ENCODE measurements at places on chromosomes 2 and 18. TPM values are rescaled to one million over a fixed set of nuclear protein-coding genes. Genes with fewer than 3 reads are reported as not detected.

The MBD1 gene
- total RNA-seq, result 84.5 TPM

The CAPN14 gene
- total RNA-seq, result 0.32 TPM

The TMEM198 gene
- total RNA-seq, result 2.1 TPM

The UGT1A1 gene
- not detected for total RNA-seq

The DCC gene
- under 0.01 TPM for total RNA-seq

The SERPINB3 gene
- total RNA-seq, result not detected

The BAZ2B gene
- 54.6 TPM for total RNA-seq

The SLC8A1 gene
- 36.2 TPM for total RNA-seq
